ENCODE measurements at places on chromosomes 5 and 9. TPM values are rescaled to one million over a fixed set of nuclear protein-coding genes. Genes with fewer than 3 reads are reported as not detected.

The PIP5K1B gene
- polyA plus RNA-seq = not detected

The CNTNAP3 gene
- 1.7 TPM for polyA plus RNA-seq

The CAVIN4 gene
- polyA plus RNA-seq = 0.25 TPM

The THOC3 gene
- polyA plus RNA-seq = 147 TPM

The PRRX2 gene
- 0.09 TPM for polyA plus RNA-seq

The RLN2 gene
- 1.6 TPM for polyA plus RNA-seq

The BNIP1 gene
- 18.0 TPM for polyA plus RNA-seq

The LHX3 gene
- polyA plus RNA-seq = not detected

The PCDHB4 gene
- not detected for polyA plus RNA-seq
